ENCODE measurements at places on chromosomes 12 and 14. TPM values are rescaled to one million over a fixed set of nuclear protein-coding genes. Genes with fewer than 3 reads are reported as not detected.

The PKP2 gene
- 0.04 TPM for polyA plus RNA-seq

The YLPM1 gene
- 7.2 TPM for polyA plus RNA-seq

The DLGAP5 gene
- 18.3 TPM for polyA plus RNA-seq

The TTC5 gene
- polyA plus RNA-seq, result 11.4 TPM

The SELPLG gene
- polyA plus RNA-seq, result 8.1 TPM

The RHEBL1 gene
- polyA plus RNA-seq, result 1.3 TPM

The NINJ2 gene
- 0.32 TPM for polyA plus RNA-seq

The ASIC1 gene
- polyA plus RNA-seq, result 4.9 TPM

The TDRD9 gene
- polyA plus RNA-seq, result 2.2 TPM

The RPL10L gene
- polyA plus RNA-seq, result not detected

The PLCZ1 gene
- polyA plus RNA-seq, result not detected

The SYCP3 gene
- polyA plus RNA-seq, result not detected

The CLMN gene
- 0.27 TPM for polyA plus RNA-seq

The CCNT1 gene
- 16.9 TPM for polyA plus RNA-seq

The GLI1 gene
- polyA plus RNA-seq, result 5.9 TPM

The CARMIL3 gene
- 0.04 TPM for polyA plus RNA-seq

The EFS gene
- polyA plus RNA-seq, result 2.7 TPM

The PLEK2 gene
- polyA plus RNA-seq, result 3.1 TPM

The PTPRO gene
- 0.60 TPM for polyA plus RNA-seq

The GNB3 gene
- polyA plus RNA-seq, result 5.3 TPM

The RILPL2 gene
- 6.7 TPM for polyA plus RNA-seq

The GARIN6 gene
- polyA plus RNA-seq, result not detected

The DNAL1 gene
- 2.4 TPM for polyA plus RNA-seq

The RTL1 gene
- not detected for polyA plus RNA-seq

The ADCY6 gene
- polyA plus RNA-seq, result 37.9 TPM

The SLC6A13 gene
- polyA plus RNA-seq, result not detected

The OASL gene
- 0.49 TPM for polyA plus RNA-seq

The HVCN1 gene
- polyA plus RNA-seq, result 2.6 TPM

The KLRB1 gene
- not detected for polyA plus RNA-seq

The CELA1 gene
- not detected for polyA plus RNA-seq

The TMEM119 gene
- 80.6 TPM for polyA plus RNA-seq

The CCDC198 gene
- polyA plus RNA-seq, result not detected

The DNAI7 gene
- 0.11 TPM for polyA plus RNA-seq

The KRT79 gene
- polyA plus RNA-seq, result not detected

The ACOT6 gene
- not detected for polyA plus RNA-seq

The ANKRD52 gene
- polyA plus RNA-seq, result 21.0 TPM

The GUCY2C gene
- not detected for polyA plus RNA-seq

The ACVRL1 gene
- polyA plus RNA-seq, result 7.8 TPM

The ASCL1 gene
- polyA plus RNA-seq, result not detected

The SCN8A gene
- 22.8 TPM for polyA plus RNA-seq

The SALL2 gene
- 7.2 TPM for polyA plus RNA-seq

The HNRNPC gene
- polyA plus RNA-seq, result 712 TPM

The CD163L1 gene
- 1.0 TPM for polyA plus RNA-seq

The LTB4R2 gene
- polyA plus RNA-seq, result 0.98 TPM

The KLHL28 gene
- 5.7 TPM for polyA plus RNA-seq

The HRK gene
- polyA plus RNA-seq, result not detected

The SERPINA10 gene
- not detected for polyA plus RNA-seq

The SLC25A47 gene
- polyA plus RNA-seq, result not detected

The LPAR5 gene
- polyA plus RNA-seq, result not detected

The MDGA2 gene
- polyA plus RNA-seq, result not detected

The BDKRB1 gene
- polyA plus RNA-seq, result 3.8 TPM

The TPPP2 gene
- polyA plus RNA-seq, result not detected

The LTB4R gene
- polyA plus RNA-seq, result 2.5 TPM

The HCAR3 gene
- not detected for polyA plus RNA-seq
